ENCODE measurements at places on chromosomes 6 and 20.

DNA sequence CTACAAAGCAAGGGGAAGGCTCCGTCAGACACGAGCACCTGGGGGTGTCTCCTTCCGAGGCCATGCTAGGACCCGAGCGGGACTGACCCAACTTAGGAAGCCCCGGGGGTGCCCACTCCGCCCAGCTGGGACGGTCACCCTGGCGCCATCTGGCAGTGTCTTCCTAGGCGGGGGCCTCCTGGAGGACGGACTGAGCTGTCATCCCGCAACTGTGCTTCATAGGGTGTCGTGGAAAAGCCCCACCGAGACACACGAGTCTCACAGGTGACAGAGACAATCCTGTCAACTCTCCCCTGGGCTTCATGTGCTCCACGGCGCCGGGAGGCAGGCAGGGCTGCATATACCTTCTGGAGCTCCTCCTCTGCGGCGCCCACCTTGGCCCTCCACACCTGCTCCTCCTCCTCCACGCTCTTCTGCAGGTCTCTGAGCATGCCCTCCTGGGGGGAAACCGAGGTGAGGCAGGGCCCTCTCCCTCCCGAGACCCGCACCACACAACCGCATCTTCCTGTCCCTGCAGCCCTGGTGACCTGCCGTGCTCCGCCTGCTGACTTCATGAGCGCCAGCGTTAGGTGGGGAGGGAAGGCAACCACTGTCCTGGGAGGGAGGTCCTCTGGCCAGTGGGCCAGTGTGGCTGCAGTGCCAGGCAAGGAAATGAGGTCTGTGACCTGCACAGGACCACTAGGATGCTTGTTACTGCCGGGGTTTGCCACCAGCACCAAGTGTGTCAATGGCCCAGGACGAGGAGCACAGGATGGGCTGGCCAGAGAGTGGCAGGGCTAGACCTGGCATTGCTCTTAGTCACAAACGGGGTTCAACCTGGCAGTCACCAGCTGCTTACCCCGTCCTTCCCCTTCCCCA, 50.7 kb downstream of the DSTN start:
- DNase-seq, result peak; percentile 5

- no peak for DNase-seq
Observed at GRCh38 chr6:105400501-105400900, 2.4 kb downstream of the PREP start.

DNA sequence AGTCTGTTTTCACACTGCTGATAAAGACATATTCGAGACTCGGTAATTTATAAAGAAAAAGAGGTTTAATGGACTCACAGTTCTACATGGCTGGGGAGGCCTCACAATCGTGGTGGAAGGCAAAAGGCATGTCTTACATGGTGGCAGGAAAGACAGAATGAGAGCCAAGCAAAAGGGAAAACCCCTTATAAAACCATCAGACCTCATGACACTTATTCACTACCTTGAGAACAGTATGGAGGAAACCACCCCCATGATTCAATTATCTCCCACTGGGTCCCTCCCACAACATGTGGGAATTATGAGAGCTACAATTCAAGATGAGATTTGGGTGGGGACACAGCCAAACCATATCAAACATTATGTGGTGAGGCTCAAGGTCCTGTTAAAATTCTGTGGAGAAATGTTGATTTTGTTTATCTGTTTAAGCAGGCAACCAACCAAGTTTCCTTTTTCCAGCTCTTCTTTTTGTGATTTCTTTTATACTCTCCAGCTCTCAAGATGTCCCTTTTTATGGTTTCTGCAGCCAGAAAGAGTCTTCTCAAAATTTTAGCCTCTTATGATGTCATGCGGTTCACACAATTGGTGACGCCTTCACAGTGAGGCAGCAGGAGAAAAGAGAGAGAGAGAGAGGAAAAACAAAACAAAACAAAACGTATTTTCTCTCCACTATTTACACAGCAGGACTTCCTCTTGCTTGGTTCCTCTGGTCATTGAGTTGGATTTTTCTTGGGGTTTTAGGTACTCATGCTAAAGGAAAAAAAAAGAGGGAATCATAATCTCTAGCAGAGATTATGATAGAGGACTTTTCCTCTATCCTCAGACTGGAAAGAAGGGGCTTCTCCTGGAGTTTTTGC, 18.0 kb downstream of the AIG1 start:
- no peak for DNase-seq

DNA sequence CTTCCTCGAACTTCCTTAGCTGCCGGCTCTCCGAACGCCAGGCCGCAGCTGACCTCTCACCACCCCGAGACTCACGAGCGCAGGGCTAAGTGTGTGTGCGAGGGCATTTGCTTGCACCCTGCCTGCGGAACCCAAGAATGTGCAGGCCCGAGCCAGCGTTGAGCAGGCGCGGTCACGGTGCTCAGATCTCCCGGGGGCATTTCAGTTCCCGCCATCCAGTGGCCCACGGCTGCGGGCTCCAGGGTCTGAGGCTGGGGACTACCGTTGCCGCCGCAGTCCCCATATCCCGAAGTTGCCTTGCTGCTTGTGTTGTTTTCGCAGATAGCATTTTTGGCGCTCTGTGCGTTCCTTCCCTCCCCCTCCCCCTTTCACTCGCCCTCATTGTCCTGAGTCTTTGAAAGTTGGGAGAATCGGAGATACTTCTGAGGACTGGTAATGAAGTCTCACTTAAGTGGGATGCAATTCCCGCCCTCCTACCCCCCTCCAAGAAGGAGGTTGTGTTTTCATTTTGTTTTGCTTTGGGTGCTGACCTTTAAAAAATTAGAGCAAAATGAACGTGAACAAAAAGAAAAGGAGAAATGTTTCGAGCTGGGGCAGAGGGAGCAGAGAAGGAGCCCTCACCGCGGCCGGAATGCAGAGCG, 1.7 kb downstream of the NR2E1 start:
- DNase-seq, result peak; percentile 59

DNA sequence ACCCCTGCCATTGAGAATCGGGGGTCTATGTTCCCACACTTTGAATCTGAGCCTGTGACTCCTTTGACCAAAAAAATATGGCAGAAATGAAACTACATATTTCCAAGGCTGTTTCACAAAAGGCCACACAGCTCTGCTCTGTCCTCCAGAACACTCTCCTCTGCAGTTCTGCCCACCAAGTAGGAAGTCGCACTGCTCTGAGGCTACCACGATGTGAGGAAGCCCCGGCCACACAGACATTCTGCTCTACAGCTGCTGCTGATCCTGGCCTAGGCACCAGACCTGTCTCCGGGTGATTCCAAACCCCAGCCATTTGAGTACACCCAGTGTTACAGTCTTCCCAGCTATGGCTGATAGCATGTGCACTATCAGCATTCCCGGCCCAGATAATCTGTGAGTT, 85.1 kb downstream of the LYRM4 start:
- DNase-seq, result no peak

- no peak for DNase-seq
Observed at GRCh38 chr6:145323646-145324045, 411.7 kb downstream of the EPM2A start.

GRCh38 chr20:60292001-60292520, 333.8 kb downstream of the CDH26 start:
- no peak for DNase-seq

GRCh38 chr6:45387236-45387635, 9.5 kb upstream of the SUPT3H start:
- no peak for DNase-seq

- DNase-seq, result no peak
Observed at GRCh38 chr6:70680396-70680795, 12.7 kb downstream of the SMAP1 start.

- DNase-seq, result no peak
Observed at GRCh38 chr6:3721810-3722621, 29.5 kb downstream of the PXDC1 start.

DNA sequence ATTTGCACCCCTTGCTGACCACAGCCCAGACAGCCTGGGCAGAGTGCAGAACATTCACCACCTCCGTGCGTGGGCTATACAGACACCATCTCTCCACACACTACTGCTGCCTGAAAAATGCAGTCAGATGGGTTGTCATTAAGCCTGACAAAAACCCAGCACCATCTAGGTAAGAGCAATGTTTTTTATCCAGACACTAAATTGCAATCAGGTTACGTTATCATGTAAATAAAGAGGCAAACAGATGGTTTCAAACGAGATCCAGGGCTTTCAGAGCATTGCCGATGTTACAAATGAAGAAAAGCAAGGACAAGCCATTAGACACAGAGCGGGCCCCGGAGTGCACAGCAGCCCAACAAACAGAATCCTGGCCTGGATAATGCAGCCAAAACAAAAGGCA, 269.6 kb downstream of the PKHD1 start:
- no peak for DNase-seq

GRCh38 chr6:63458480-63459115, 113.7 kb upstream of the LOC128125822 start:
- DNase-seq, result no peak

DNA sequence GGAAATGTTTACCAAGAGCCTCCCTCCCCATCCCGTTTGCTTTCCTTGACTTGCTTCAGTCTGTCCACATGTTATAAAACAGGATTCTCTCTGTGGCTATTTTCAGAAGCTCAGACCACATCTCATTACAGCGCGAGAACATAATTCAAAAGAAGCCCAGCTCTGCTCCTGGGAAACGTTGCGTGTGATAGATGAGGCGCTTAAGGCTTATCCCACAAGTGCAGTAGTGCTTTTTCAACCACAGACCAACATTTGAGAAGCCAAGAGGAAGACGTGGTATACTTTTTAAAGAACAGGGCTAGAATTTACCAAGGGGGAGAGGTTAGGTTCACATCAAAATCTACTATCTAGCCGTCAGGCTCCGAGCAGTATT, 239.5 kb downstream of the SLC24A3 start:
- no peak for DNase-seq

DNA sequence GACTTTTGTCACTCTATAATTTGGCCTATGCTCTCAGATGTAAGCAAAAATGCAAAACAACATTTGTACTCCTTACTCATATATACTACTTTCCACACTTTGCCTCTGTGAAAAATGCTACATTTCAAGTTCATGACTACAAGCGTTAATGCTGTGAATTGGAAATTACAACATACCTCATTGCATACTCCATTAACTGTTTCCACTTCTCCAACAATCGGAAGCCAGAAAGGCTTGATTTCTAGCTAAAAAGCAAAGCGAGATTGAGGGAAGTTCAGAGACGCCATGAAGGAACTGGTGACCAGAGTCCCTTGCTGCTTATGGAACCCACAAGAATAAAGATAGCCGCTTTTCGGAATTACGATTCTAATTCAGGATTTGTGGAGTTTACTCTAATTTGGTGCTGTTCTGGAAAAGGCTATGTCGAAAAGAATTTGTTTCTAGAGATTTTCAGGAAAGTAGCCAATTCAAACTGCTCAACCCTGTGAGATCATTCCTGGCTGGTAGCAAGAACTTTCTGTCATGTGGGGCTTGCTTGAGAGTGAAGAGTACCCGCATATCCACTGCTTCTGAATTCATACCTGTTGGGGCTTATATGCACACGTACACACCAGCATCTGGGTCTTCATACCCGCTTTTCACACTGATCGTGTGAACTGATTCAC, 98.0 kb upstream of the CITED2 start:
- no peak for DNase-seq

DNA sequence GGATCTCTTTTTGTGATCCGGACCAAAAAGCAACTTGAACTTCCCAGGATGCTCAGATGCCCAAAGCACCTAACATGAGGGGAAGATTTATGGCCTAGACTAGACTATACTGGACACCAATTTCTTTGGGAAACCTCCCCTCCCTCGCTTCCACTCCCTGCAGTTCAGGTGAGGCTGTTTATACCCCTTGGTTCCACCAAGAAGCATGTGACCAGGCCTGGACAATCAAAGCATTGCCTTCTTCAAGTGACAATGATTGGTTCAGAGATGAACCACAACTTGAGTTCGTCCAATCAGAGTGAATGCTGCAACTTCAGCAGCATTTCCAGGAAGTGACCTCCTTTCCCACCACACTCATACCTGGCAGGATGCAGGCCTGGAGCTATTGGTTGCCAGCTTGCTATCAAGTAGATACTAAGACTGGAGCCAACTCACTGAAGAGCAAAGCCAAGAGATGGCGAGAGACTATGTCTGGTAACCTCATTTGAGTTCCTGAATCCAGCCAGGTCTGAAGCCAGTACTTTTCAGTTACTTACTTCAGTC, 45.6 kb upstream of the SLC9A8 start:
- DNase-seq, result no peak

GRCh38 chr6:470051-470900, 78.7 kb downstream of the IRF4 start:
- no peak for DNase-seq

DNA sequence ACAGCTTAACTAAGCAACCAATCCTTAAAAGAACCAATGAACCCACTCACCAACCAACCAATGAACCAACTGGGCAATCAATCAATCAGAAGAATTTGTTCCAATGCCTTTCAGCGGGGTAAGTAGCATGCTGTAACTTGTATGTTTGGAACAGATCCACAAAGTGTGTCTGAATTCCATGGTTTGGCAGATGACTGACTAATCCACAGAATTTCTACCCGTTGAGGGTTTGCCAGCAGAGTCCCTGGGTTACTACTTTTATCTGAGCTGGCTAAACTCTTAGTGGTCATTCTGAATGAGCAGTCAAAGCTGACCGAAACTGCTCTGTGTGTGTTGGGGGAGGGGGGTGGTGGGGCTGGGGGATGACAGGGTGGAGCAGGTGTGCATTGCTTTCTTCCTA, 125.0 kb upstream of the JAG1 start:
- DNase-seq, result no peak

GRCh38 chr6:136923954-136924673, 2.0 kb downstream of the SLC35D3 start:
- DNase-seq, result no peak

GRCh38 chr6:14467591-14467990, 350.0 kb downstream of the CD83 start:
- DNase-seq, result no peak

DNA sequence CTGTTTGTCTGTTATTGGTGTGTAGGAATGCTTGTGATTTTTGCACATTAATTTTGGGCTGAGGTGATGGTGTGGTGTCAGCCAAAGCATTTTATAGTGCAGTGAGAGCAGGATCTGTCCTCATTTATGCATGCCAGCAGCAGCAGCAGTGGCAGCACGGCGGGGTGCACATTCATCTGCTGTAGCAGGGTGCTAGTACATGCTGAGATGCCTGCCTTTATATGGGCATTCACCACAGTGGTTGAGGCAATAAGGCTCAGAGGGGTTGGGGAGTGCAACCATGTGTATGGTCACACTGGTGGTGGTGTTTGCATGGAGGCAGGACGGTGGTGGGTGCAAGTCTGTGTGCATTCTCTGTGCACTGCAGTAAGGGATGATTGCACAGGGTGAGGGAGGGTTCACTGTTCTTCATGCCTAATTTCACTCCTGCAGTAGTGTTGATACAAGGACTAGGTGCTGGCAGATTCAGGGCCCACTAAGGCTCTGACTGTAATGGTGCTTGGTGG, 129.3 kb upstream of the SYNCRIP start:
- peak; percentile 24 for DNase-seq

DNA sequence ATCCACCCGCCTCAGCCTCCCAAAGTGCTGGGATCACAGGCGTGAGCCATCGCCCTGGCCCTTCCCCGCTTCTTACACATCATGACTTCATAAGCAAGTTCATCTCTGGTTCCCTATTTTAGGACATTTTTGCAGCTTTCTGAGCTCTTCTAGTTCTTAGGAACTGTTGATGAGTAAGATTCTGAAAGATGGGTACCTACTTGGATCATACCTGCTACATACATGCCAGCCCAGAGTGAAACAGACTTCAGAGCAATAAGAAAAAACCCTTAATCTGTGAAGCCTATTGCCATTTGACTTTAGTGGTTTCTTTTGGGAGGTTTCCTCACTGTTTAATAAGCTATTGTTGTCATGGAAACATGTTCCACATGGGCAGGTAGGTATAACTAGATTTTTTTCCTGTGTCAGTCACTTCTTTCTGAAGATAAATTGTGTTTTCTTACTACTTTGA, 27.9 kb upstream of the TMEM217 start:
- DNase-seq, result no peak
